ENCODE measurements at places on chromosomes 6 and 20.

- no peak for DNase-seq
These were observed 15.7 kb upstream of the QKI start for GRCh38 chr6:163398815-163399214.

DNA sequence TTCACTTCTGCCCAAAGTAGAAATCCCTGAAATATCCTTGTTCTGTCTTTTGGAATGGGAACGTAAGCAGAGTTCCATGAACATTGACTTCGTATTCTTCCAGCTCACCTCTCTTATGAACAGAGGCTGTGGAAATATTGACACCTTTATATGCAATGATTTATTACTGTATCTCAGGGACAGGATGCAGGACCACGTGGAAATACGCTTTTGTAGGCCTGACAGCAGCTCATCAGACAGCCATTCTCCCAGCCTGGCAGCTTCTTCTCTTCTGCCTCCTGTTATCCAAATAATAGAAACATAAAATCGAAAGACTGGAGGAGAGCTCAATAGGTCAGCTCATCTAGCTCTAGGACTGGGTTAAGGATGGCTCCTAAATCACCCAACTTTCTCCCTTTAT, 106.2 kb upstream of the DTNBP1 start:
- DNase-seq = no peak

DNA sequence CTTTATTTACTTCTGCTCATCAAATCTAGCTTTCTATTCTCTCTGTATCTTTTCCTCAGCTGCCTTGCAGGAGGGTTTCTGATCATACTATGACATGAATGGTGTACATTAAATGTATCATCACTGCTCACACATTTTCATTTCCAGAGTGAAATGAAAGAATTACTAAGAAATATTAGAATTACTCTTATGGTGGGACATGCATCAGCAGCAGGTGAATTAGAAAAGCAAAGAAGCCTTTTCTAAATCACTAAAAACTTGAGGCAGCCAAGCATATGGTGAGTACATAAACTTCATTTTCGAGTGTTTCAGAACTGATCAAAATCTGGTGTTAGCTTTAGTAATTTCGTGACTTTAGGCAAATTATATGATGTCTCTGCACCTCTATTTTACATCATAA, 23.6 kb downstream of the IL17A start:
- DNase-seq = no peak

GRCh38 chr6:154164397-154164796, 125.4 kb downstream of the OPRM1 start:
- DNase-seq = no peak

DNA sequence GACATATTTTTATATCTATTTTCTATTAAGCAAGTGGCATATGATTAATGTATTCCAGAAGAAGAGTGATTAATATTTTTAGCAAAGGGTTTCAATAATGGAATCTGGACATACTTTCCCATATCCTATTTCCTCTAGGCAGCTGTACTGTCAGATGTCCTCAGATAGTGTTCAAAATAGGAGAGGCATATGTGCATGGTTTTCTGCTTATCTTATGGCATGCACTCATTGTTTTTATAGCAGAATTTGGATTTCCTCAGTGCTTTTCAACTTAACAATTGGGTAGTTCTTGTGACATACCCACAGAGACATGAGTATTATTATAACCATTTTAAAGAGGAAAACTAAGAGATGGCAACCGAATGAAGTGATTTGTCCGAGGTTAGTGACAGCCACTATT, 12.6 kb upstream of the SLC17A5 start:
- DNase-seq = no peak

DNA sequence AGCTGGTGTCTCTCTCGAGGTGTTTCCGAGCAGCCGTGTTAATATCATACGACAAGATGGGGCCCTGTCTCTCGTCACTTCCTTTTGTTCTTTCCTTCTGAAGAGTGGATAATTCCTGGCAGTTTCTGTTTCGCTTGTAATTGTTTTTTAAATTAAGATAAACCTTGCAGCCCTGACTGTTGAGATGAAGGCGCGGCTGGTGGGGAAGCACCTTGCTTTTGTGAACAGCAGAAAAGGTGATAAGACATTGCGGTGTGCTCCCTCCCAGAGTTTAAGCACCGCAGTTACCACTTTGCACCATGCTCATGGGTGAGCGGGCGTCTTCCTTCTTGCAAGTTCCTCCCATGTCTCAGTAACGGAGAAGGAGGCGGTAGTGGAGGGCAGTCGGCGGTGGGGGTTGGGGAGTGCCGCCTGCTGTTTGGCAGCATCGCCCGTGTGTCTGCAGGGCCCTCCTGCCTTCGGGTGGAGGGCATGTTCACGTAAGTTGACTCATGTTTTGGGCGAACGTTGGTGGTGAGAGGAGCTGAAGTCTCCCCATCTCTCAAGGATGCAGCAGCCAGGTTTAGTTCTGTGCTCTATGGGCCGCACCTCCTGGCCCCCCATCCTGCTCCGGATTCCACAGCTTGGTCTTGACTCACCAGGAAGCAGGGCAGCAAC, 345.9 kb downstream of the TAF4 start:
- DNase-seq = peak; percentile 37

- no peak for DNase-seq
These were observed 20.4 kb upstream of the LAMA4 start for GRCh38 chr6:112274774-112275173.

DNA sequence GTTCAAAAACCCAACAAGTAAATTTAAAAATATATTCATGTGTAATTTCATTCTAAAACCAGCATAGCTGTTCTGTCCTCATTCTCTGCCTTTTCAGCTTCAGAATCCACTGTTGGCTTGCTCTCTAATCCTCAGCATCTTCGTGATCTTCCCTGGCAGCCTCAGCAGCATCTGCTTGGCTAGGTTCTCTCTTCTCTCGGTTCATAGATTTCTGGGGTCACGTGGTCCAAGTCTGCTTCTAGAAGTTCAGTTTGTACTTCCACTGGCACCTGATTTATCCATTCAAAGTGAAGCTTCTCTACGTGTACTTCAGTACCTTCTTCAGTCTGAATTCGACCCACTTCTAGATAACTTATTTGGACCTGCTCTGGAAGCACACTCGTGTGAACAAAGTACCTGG, 245.7 kb downstream of the EPM2A start:
- no peak for DNase-seq

GRCh38 chr20:13676682-13677081, 38.0 kb upstream of the TASP1 start:
- DNase-seq = no peak

DNA sequence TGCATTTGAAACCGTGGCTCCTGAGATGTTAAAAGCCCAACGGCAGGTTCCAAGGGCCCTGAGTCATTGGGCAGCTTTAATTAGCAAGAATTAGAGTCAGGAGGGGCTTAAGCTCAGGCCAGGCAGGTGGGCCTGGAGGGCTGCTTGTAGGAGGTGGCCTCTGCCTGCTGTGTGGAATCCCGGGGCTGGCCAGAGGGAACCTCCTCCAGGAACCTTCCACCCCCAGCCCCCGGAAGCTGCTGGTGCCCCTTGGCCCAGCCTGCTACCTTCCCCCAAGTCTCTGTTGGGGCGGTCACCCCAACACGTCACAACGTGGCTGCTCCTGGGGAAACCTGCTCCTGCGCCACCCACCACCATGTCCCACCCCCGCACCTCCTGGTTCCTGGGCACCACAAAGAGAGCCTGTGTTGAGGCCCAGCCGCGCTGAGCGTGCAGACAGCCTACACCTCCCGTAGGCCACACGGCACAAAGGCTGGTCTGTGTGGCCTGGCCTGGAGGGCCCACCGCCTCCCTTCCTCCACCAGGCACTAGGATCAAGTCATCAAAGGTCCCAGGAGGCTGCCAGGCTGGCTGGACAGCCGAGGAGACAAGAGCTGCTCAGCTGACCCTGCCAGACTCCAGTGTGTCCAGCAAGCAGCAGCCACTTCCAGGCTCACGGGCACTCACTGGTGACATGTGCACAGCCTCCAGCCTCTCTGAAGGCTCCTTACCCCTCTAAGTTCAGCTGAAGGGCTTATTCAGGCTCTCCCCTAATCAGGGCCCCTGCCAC, 86.3 kb downstream of the SNX5 start:
- no peak for DNase-seq

DNA sequence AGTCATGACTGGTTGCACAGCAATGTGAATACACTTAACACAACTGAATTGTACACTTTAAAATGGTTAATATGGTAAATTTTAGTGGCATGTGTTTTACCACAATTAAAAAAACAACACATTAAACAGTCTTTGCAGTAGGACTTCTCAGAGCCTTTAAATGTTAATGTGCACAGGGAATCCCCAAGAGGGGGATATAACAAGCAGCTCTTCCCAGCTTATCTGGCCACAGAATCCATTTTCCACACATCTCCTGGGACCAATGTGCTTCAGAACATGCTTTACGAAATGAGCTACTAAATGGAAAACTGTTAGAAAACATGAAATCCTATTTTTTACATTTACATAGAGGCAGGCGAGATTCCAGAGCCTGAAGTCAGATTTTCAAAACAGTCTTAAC, 44.4 kb downstream of the FYN start:
- no peak for DNase-seq

GRCh38 chr6:117615750-117616390, 13.6 kb upstream of the GOPC start:
- no peak for DNase-seq

DNA sequence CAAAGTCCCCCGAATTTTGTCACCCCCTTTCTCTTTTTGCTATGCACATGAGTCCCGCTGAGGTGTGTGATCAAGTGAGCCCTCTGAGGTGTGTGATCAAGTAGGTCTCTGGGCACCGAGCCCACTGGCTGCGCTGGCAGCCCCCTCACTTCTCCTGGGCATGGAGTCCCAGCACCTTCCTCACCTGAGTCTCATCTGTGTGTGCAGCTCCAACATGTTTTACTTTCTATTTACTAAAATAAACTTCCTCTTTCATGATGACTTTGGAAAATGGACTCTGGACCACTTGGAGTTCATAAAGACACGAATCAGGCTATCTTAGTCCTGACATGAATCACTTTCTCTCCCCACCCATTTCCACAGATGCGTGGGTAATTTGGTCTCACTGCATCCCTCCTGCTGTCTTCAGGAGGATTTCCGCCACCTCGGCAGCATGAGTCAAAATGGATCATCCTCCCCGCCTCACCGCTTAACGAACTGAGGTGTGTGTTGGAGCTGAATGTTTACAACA, 39.8 kb downstream of the PRDM1 start:
- no peak for DNase-seq

DNA sequence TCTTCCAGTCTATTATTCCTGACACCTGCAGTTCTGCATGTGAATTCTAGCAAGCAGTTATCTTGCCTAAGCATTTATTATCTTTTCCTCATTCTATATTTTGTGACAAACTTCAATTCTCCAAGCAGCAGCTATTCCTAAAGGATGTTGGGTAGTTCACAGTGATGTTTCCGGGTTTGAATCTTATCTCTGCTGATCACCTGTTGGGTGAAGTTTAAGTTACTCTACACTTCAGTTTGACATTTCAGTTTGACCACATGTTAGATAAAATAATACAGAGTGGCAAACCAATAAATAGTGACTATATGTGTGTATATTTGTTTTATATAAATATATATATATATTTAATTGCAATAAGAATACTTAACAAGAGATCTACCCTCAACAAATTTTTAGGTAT, 168.6 kb downstream of the ADGRG6 start:
- DNase-seq = no peak

DNA sequence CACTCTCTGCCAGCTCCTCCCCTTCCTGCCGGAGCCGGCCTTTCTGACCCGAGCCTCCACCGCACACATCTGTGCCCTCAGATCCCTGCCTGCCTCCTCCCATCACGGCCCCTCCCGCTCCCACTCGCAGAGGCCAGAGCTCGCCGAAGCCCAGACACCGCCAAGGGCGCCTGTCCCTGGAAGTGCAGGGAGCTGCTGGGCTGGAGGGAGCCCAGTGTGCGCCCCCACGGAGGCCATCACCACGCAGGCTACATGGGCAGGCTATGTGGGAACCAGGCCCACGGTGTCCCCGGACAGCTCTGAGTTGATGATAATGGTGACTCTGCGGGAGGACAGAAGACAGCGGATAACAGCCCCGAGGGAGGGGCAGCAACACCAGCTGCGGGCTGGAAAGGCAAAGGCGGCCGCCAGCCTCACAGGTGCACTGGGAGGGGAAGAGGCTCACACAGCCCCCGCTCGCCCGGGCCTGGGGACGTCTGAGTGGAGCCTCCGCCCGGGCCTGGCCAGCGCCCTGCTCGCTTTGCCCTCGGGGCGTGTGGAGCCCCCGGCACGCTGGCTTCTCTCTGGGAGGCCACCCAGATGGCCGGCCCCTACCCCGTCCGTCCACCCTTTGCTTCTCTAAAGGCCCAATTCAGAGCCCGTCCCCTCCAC, 154.9 kb downstream of the DLL1 start:
- no peak for DNase-seq

GRCh38 chr6:111603040-111603439, 2.6 kb downstream of the TRAF3IP2 start:
- no peak for DNase-seq

DNA sequence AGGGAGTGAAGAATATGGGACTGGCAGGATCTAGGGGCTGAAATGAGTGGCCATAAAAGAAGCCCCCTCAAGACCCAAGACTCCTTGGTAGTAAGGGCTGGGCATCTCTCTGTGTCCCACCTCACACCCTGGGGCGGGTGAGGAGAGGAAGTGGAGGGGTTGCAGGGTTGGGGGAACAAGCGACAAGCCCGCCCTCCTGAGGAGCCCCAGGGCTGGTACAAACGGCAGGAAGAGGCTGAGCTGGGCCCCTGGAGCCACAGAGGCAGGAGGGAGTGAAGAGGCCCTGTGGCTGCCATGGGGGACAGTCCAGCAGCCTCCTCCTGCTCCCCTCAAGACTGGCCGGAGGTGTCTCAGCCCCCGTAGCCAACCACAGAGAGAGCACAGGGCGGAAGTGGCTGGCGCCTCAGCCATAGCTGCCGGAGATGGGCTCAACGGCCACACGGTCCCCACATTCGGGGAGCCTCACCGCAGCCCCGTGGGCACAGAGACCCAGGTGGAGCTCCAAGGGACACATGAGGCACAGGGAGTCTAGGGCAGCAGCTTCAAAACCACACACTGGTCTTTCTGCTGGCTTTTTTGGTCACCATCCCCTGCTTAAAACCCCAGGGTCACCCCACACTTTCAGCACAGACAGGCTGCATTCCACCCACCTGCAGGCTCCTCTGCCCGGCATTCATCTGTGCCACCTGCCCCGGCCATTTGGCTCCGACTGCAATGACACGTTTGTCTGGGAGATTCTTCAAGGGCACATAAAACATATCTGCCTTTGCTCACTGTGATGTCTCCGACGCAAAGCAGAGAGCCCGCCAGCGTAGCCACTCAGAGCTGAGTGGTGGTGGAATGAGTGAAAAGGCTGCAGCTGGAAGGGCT, 524 bp downstream of the C20orf203 start:
- no peak for DNase-seq
